ENCODE measurements at places on chromosomes 7 and 10.

DNA sequence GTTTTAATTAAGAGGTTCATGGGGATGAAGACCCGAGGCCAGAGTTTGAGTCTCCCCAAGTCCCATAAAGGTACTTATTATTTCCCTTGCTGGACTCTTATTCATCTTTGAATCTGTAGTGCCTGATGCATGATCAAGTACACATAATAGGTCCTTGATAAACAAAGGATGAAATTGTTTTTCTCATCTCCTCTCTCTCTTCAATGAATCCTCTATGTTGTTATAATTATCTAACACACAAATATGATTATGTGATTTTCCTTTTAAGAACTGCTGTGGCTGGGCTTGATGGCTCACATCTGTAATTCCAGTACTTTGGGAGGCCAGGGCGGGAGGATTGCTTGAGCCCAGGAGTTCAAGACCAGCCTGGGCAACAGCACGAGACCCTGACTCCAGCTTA, 117.7 kb downstream of the BAMBI start:
- DNase-seq: no peak

DNA sequence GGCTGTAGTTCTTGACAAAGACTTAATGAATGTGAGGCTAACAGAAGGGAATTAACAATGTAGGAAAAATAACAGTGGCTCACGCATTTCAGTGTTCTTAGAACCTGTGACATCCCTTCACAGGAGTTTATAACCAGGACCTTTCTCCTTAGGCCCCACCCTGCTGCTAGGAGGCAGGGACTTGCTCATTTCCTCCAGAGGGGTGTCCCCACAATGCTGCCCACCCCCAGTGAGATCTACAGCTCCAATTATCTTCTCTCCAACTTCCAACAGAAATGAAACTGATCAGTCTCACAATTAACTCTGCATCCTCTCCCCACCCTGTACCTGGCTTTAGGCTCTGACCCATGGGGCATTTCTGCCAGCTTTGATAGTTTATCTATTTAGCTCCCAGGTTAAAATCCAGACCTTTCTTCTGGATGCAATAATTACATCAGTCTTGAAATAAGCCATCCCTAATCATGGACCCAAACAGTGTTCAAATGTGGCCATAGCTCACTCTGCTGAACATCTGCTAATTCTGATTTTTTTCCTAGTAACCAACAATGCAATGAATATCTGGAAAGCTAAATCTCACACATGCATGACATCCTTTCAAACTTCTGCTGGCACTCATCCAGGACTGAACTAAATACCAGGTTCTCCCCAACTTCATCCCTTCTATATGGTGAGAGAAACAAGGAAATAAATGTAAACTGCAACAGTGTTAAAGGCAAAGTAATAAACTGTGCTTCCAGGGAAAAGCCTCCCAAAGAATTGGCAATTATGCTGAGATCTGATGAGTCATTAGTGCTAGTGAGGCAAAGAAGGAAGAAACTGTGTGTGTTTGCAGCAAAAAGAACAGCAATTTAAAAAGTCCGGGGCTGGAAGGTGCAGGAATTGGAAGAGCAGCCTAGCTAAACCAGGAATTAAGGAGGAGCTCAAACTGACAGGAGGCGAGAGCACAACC, 64.6 kb downstream of the HERPUD2 start:
- DNase-seq: no peak

DNA sequence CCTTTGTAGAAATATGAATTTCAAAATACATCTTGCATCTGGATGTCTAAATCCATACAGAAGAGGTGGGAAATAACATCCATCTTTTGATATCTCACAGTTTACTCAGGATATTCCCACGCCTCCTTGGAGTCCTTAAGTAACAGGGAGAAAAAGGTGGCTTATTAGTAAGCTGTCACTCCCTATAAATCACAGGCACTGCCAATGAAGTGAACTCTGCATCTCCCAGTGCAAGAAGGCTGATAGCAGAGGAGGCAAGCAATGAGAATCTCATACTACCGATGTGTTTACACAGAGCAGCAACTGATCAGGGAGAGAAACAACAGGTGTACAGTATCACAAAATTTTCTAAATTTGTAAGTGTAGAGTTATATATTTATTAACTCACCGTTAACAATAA, 551.8 kb downstream of the NXPH1 start:
- DNase-seq: no peak

DNA sequence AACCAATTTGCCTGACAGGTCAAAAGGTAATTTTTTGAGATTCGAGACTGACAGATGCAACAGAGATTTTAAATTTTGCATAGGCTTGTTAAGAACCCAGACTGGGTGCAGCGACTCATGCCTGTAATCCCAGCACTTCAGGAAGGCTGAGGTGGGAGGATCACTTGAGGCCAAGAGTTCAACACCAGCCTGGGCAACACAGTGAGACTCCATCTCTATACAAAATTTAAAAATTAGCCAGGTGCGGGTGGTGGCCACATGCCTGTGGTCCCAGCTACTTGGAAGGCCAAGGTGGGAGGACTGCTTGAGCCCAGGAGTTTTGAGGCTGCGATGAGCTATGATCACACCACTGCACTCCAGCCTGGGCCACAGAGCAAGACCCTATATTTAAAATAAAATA, 34.6 kb downstream of the AMZ1 start:
- DNase-seq: no peak

- no peak for DNase-seq
These were observed 3.4 kb upstream of the IL6 start for GRCh38 chr7:22723637-22724036.

- DNase-seq: no peak
These were observed 61.8 kb downstream of the SHH start for GRCh38 chr7:155750255-155751125.

- DNase-seq: no peak
These were observed 21.9 kb upstream of the CREB3L2 start for GRCh38 chr7:138023618-138024342.

- DNase-seq: no peak
These were observed 237.3 kb upstream of the AGK start for GRCh38 chr7:141313896-141314295.

DNA sequence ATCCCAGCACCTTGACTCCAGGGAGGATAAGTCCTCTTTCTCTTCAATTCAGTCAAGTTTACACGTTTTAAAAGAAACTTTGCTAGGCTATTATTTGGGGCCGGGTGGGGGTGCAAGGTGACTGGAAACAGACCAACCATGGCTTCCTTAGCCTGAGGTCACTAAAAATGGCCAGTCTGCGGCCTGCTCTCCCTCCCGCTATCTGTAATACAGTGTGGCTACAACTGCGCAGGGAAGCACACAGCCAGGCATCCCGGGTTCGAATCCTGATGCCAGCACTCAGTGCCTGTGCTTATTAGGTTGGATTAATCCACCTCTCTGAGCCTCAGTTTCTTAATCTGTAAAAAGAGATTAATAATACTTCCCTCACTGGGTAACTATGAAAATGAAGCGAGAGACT, 19.5 kb downstream of the ATP6V1F start:
- DNase-seq: no peak

- DNase-seq: no peak
These were observed 95.8 kb upstream of the PODXL start for GRCh38 chr7:131652194-131652593.

- DNase-seq: no peak
These were observed 852 bp downstream of the FOXI2 start for GRCh38 chr10:127737563-127738511.

GRCh38 chr7:99839287-99840021, 11.6 kb downstream of the CYP3A43 start:
- DNase-seq: no peak

- DNase-seq: no peak
These were observed 12.6 kb downstream of the TFAM start for GRCh38 chr10:58397830-58398229.

DNA sequence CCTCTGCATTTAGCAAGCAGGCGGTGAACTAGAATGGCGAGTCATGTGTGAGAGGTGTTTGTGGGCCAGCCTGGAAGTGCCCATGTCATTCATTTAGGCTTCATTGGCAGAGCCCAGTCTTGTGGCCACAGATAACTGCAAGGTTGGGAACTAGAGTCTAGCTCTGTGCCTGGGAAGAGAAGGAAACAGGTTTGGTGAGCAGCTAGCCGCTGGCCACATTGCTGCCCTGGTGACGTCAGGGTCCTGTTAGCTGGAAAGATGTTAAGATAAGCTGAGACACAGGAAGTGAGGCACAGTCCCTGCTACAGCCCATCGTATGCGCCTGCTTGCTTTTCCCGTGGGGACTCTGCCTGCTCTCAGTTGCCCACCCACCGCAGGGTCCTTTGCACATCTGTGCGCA, 185.5 kb downstream of the CAMK1D start:
- no peak for DNase-seq

All from activated CD4-positive, CD25-positive, alpha-beta regulatory T cell treated with anti-CD3 and anti-CD28 coated beads, Interleukin-2, amount 50 U/mL, for 72 hours (primary cell).